Dermis blood vessel endothelial cell (primary cell): ENCODE measurements at places on chromosomes 2 and 18. TPM values are rescaled to one million over a fixed set of nuclear protein-coding genes. Genes with fewer than 3 reads are reported as not detected.

Gene DUSP2
- 0.34 and 0.98 TPM in 2 replicates for total RNA-seq

Gene MARCO
- total RNA-seq: not detected in 2 replicates

Gene DNER
- total RNA-seq: 0.05 TPM in 1 of 2 replicates, not detected in the other

Gene ASAP2
- 58.0 and 59.6 TPM in 2 replicates for total RNA-seq

Gene PPM1B
- total RNA-seq: 23.3 and 26.2 TPM in 2 replicates

Gene RBKS
- 0.98 and 1.2 TPM in 2 replicates for total RNA-seq

Gene SMCHD1
- total RNA-seq: 58.5 and 75.2 TPM in 2 replicates

Gene KCTD1
- 6.7 and 7.0 TPM in 2 replicates for total RNA-seq

Gene ORC2
- 19.7 and 25.5 TPM in 2 replicates for total RNA-seq

Gene CTNNA2
- total RNA-seq: not detected in 2 replicates

Gene GALNT3
- 0.34 TPM in 1 of 2 replicates, not detected in the other for total RNA-seq

Gene ICOS
- total RNA-seq: not detected in 2 replicates

Gene HOXD1
- total RNA-seq: 11.2 and 15.4 TPM in 2 replicates

Gene HOXD11
- total RNA-seq: 0.17 TPM in 1 of 2 replicates, not detected in the other

Gene RNF138
- 26.7 and 36.7 TPM in 2 replicates for total RNA-seq

Gene GTF2A1L
- 0.09 TPM in 1 of 2 replicates, not detected in the other for total RNA-seq

Gene DUSP19
- 2.6 and 4.4 TPM in 2 replicates for total RNA-seq

Gene CYP26B1
- total RNA-seq: under 0.01 and 0.60 TPM in 2 replicates

Gene FAM228A
- total RNA-seq: 0.28 TPM in 1 of 2 replicates, not detected in the other

Gene STARD6
- total RNA-seq: 0.09 TPM in 1 of 2 replicates, not detected in the other

Gene SALL3
- under 0.01 and 0.05 TPM in 2 replicates for total RNA-seq

Gene CCDC102B
- total RNA-seq: 15.1 and 20.3 TPM in 2 replicates

Gene VIT
- 0.65 TPM in 1 of 2 replicates, not detected in the other for total RNA-seq

Gene ZNF532
- 57.2 and 80.3 TPM in 2 replicates for total RNA-seq

Gene MARCHF7
- total RNA-seq: 174 and 193 TPM in 2 replicates

Gene CDK15
- not detected in 2 replicates for total RNA-seq

Gene CRACDL
- 3.3 and 9.0 TPM in 2 replicates for total RNA-seq

Gene DYSF
- total RNA-seq: 145 and 268 TPM in 2 replicates

Gene CXCR1
- not detected in 2 replicates for total RNA-seq
